ENCODE measurements at places on chromosomes 4 and X.
A peak's percentile ranks its signal among the peaks of the same experiment; 100 is the strongest.

DNA sequence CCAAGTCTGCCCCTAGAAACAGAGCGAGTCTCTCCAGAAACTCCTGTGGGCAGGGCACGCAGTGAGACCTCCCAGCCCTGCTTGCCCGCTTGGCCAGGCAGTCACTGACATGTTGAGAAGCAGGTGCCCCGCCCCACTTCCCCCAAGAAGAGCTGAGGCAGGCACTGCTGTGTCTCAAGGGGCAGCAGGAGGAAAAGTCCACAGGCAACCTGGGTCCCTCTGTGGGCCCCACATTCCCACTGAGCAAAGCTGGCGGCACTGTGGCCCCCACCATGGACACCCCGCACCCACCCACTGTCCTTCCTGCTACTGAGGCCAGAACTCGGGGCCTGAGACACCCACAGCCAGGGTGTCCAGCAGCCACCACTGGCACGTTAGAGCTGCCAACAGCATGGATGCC lies 137.3 kb upstream of the NKX1-1 start:
- DNase-seq = no peak

- DNase-seq = no peak
Observed at GRCh38 chr4:155543126-155543765, 123.4 kb upstream of the GUCY1A1 start.

DNA sequence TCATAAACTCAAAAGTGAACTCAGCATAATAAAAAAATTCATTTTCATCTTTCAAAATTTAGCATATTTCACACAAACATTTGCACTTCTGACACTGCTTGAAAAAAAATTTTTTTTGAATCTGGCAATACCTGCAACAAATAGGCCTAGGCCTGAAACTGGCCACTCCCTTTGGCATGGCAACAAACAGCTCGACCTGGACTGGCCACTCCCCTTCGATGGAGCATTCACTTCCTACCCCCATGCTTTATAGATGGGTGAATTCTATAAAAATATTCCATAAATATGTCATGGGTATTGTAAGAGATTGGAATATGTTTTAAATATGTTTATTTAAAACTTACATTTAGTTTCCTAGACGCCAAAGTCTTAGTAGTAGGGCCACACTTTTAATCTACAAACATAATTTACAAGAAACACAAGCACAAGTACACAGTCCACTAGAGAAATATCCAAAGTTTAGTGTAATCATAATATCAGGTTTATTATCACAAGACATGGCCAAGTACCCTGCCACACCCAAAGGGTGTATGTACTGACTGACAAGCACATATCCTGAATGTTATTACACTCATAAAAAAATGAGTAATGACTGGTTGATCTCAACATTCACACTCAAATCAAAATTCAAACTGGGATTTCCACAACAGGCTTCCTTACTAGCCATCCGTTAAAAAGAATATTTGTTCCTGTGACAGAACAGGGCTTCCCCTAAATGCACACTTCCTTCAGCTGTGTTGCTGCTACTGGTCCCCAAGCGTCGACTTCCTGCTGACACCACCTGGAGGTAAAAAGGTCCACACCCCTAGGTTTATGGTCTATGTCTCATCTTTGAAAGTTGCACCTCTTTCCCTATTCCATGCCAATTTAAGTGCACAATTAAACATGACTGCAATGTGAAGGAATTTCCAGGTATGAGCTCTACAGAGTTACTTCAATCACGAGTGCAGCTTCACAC lies 271.5 kb downstream of the NR3C2 start:
- DNase-seq = no peak

DNA sequence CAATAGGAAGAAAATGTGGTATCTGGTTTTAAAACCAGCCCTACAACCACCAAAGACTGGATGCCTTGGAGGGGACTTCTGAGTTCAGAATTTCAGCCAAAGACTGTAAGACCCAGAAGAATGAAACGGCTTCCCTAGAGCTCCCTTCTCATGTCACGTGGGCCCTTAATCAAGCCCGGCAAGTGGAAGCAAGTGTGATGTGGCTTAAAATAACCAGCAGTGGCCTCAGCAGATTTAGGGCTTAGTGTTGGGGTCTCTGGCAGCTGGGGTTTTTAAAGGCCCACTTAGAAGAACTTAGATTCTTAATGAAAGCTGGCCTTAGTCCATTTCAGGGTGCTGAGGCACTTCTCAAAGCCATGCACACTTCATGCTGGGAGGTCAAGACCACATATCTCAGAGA lies 111.2 kb upstream of the TBC1D9 start:
- DNase-seq = no peak

DNA sequence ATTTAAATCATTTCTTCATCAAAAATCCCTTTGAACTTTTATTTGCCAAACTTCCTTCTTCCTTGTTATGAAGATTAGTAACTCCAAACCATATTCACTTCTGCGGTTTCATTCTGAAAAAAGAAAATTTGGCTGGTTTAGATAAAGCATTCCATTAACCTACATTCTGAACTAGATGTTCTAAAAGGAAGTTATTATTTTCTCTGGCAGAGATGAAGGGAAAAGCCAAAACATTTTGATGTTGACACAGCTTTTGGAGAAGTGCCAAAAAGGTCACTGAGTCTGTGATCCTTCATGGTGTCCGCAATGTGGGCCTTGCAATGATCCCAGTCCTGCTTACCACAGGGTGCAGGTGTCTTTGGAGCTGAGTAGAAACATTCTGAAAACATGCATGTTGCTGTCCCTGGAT lies 36.0 kb downstream of the CXCL8 start:
- DNase-seq = peak; percentile 2

- DNase-seq = no peak
Observed at GRCh38 chr4:184097241-184097605, 120.5 kb downstream of the ENPP6 start.

GRCh38 chr4:174549721-174550120 lies 27.4 kb upstream of the HPGD start:
- no peak for DNase-seq

- DNase-seq = no peak
Observed at GRCh38 chr4:10589799-10590198, 94.8 kb downstream of the CLNK start.

DNA sequence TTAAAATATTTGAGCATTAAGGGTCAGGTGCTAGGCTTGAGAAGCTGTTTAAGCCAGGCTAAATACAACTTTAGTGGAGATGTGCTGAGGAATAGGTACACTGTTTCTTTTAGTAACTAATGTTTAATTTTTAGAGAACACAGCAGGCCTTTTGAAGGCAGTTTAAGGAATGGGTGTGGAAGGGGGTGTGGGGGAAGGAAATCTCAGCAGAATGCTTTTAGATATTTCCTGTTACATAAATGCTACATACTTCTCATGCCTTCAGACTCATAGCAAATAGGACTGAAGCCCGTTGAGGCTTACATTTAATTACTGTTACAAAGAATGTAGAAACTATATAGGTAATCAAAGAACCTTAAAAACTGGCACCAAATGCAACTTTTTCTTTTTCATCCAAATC lies 66.3 kb downstream of the WWC2 start:
- DNase-seq = no peak

- no peak for DNase-seq
Observed at GRCh38 chrX:149643496-149643895, 11.9 kb upstream of the TMEM185A start.

GRCh38 chr4:136400829-136401228 lies 1131.5 kb downstream of the PCDH18 start:
- no peak for DNase-seq

- DNase-seq = no peak
Observed at GRCh38 chrX:21658152-21658737, at the start of gene KLHL34. Gene KLHL34, minus strand, starts transcription at chrX:21658330. Its CDS starts 542 bp downstream, at chrX:21657788.

DNA sequence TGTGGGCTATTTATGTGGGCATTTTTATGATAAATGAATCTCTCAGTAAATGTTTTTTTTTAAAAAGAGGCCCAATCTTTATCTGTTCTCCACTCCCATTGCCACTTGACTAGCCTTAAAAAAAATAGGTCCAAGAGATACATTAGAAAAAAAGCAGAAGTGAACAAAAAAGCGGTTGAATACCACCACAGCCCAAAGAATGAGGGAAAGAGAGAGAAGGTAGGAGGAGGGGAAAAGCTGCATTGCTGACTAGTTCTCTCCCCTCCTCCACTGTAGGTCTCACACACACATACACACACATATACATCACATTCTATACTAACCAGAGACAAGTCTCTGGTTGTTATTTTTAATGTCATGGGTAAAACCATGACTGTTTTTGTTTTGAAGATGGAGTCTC lies 95.8 kb upstream of the IL13RA1 start:
- DNase-seq = no peak

DNA sequence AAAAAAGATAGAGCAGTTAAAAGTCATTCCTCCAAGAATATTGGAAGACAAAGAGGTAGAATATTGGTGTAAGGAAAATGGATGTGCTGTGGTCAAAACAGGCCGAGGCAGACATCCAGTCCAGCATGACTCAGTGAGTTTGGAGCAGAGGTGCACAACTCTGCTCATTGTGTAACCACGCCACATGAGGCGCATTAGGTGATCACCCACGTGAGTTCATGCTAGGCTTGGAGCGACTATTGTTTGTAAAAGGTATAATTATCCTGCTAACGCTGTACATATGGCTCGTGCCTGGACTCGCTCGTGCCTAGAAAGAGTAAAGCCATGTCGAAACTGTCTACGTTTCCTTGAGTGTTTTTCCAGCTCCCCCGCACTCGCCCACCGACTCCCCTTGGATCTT lies 23.9 kb downstream of the C4orf54 start:
- DNase-seq = no peak

DNA sequence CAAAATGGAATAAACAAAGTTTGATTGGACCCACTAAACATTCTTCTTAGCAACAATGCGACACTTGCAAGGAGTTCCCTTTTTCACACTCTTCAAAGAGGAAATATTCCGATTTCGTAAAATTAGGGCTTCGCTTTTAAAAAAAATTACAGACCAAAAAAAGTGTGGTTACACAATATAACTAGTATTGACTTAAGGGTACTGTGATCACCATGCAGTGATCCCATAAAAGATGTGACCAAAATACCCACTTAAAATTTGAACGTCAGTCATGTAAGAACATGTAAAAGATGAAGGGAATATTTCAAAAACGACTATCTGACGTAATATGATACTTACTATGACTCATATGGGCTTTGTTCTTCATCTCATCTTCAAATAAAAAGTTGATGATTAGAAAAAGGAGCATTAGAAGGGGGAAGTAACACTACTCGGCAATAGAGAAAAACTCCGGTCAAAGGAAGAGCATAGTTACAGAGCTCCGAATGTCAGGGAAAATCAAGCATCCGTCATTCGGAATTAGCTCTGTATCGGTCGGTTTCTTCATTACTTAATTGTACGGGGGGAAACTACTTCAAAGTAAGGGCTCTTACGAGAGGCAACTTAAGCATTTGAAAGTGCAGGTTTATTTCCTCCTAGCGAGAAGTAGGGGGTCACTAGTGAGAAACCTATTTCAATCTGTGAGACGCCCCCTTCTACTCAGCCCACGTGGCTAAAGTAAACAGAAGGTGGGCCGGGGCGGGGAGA lies 1.3 kb upstream of the TET2 start:
- DNase-seq = peak; percentile 24

- DNase-seq = no peak
Observed at GRCh38 chrX:74449322-74449936, 28.1 kb downstream of the SLC16A2 start.

DNA sequence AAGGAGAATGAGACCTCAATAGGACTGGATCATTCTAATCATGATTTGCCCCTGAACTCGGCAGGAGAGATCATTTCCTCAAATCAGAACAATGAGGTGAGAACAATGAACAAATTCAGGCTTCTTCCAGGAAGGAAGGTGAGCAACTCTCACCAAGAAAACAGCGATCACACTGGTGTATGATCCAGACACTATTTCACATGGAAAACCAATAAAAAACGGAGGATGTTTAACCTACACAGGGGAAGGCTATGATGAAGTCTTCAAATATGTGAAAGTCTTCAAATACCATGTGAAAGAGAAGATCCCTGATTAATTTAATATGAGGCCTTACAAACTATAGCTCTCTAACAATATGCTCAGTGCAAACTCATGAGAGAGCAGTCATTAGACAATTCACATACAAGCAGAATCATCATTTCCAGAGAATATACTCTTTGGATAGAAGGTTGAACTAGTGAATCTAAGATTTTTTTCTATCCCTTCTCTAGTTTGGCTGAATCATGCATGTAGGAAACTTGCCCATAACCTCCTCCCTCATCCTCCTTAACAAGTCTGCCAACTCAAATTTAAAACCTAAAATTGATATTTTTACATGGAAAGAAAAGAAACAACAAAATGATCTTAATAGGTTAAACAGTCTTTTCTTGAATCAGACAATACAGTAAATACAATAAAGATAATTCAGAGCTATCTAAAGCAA lies 122.5 kb downstream of the ADAMTS3 start:
- no peak for DNase-seq

GRCh38 chrX:133267621-133268020 lies 49.5 kb upstream of the TFDP3 start:
- DNase-seq = no peak

DNA sequence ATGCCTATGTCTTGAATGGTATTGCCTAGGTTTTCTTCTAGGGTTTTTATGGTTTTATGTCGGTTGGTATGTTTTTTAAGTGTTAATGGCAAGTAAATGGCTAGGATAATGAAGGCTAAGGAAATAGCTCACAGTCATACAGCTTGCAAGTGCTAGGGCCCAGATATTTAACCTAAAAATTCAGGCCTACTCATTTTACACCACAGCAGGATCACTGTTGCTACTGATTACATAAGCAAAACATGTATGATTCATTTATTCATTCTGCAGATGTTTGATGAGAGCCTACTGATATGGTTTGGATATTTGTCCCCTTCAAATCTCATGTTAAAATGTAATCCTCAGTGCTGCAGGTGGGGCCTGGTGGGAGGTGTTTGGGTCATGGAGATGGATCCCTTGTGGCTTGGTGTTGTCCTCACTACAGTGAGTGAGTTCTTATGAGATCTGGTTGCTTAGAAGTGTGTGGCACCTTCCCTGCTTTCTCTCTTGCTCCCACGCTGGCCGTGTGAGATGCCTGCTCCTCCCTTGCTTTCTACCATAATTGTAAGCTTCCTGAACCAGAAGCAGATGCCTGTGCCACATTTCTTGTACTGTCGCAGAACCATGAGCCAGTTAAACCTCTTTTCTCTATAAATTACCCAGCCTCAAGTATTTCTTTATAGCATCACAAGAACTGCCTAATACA lies 175.5 kb downstream of the MAPK10 start:
- no peak for DNase-seq

DNA sequence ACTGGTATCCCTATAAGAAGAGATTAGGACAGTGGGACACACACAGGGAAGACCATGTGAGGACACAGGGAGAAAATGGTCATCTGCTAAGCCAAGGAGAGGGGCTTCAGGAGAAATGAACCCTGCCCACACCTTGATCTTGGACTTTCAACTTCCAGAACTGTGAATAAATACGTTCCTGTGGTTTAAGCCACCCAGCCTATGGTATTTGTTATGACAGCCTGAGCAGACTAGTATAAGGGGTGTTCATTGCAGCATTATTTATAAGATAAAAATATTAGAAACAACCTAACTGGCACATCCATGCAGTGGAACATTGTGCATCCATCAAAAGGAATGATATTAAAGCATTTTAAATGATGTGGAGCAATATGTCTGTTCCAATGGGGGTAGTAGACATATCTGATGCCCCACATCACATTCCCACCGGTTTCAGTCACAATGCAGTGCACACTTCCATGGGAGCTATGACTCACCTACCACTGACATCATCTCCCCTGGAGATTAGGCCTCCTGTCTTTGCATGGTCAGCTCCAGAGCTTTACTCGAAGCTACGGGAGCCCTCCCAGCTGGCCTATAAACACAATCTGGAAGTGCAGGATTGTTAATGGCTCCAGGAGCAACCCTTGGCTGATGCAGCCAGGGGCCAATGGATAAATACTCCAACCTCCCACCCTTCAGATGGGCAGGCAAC lies 38.9 kb upstream of the MAMLD1 start:
- DNase-seq = no peak

GRCh38 chr4:4217113-4217512 lies 9.6 kb downstream of the OTOP1 start:
- DNase-seq = no peak
